Activated naive CD4-positive, alpha-beta T cell treated with anti-CD3 and anti-CD28 coated beads, Interleukin-2, amount 10 ng/mL, durations not matched to agents 5 hours and 36 hours (primary cell): ENCODE measurements at places on chromosomes 5 and 9. TPM values are rescaled to one million over a fixed set of nuclear protein-coding genes. Genes with fewer than 3 reads are reported as not detected.

OR1N2 gene
- not detected for total RNA-seq

MEIKIN gene
- total RNA-seq, result 1.2 TPM

LIX1 gene
- total RNA-seq, result not detected

NDST1 gene
- total RNA-seq, result 0.93 TPM

EGR1 gene
- 11.8 TPM for total RNA-seq
